ENCODE measurements at places on chromosomes 4 and X.

- no peak for DNase-seq
Measured at GRCh38 chr4:47839259-47839658, 1.4 kb upstream of the CORIN start.

DNA sequence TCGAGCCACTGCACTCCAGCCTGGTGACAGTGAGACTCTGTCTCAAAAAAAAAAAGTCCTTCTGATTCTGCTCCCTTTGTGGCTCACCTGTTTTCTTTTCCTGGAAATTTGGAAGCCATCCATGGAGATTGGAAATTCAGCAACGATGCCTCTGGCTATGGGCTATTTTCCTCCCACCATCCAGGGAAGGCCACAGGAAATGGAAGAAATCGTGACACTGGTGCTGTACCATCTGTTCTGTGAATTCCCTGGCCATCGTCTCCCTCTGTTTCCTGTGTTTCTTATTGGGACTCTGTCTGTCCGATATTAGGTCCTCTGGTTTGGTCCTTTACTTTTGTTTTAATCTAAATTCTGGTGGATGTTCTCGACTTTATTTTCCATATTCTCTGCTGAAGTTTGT lies 29.4 kb upstream of the ADRA2C start:
- no peak for DNase-seq

DNA sequence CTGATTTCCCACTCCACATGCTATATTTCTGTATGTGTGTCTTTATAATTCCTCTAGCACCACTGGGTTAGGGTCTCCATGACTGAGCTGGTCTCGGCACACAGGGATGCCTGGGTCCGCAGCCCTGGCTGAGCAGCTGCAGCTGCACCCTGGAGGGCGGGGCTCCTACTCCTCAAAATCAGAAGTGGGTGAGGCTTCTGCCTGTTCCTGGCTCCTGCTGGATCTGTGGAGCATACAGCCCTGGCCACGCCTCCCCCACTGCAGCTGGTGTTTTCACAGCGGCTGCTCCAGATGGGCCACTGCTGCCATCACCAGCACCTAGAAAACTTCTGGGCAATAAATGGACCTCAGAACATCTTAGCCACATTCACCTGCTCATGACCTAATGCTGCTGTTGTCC lies 30.9 kb downstream of the SPCS3 start:
- DNase-seq = no peak

- no peak for DNase-seq
Measured at GRCh38 chr4:47010347-47010911, 17.0 kb upstream of the GABRA4 start.

DNA sequence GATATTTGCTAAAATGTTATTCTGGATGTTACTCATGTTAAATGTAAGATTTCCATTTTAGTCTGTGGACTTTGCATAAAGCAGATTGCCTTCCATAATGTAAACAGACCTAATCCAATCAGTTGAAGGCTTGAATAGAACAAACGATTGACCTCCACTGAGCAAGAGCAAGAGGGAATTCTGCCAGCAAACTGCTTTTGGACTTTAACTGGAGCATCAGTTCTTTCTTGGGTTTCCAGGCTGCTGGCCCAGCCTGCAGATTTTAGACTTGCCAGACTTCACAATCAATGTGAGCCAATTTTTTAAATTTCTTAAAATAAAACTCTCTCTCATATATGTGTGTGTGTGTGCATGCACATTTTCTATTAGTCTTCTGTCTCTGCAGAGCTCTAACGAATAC lies 1248.8 kb downstream of the ADGRL3 start:
- no peak for DNase-seq

DNA sequence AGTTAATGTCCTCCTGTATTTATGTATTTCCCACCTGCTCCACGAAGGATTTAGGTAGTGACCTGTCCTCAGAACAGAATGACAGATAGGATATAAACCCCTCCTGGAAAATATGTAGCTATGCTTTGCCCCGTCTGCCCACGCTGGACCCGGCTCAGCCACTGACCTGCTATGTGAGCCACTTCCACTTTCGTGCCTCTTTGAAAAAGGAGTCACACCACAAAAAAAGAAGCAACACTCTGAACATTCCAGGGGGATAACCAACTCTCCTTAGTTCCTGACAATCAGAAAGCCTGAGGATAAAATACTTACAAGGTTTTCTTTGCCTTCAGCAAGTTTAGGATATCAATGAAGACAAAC lies 11.1 kb downstream of the ACSL1 start:
- DNase-seq = no peak

- DNase-seq = no peak
Measured at GRCh38 chrX:34884817-34885216, 57.8 kb upstream of the FAM47B start.

DNA sequence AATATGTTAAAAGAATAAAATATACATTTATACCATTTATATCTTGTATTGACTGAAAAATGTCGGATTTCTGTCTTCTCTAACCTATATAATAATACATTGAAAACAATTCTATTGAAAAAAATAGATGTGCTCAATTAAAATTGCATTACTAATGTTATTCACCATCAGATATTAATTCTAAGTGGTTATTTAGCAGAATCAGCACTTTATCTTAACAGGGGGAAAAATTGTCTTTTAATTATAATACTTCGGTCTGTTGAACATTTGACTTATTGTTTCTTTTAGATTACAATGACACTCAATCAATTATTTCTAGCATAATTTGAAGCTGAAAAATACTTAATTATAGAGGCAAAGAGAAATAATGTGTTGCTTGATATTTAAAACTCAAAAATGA lies 220.3 kb downstream of the PABPC4L start:
- DNase-seq = no peak

- no peak for DNase-seq
Measured at GRCh38 chr4:108117418-108118182, 51.1 kb downstream of the LEF1 start.

- DNase-seq = no peak
Measured at GRCh38 chr4:46931981-46932380, 22.9 kb upstream of the COX7B2 start.

DNA sequence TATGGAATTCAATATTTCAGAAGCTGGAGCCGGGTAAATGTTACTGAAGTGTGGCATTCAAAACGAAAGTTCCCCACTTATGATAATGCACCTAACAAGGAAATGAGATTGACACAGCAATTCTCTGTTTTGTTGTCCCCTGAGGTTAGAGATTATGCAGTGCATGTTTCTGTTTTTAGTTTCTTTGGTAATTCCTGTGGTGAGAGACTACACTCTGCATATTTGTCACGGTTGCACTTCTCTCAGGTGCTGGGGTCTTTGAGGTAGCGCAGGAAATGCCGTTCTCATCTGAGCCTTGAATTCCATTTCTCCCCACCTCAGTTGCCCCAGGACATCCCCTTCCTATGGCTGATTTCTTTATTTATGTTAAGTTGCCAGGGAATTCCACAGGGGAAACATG lies 15.3 kb upstream of the BEND4 start:
- no peak for DNase-seq

- no peak for DNase-seq
Measured at GRCh38 chr4:142801966-142802365, 44.1 kb downstream of the INPP4B start.

DNA sequence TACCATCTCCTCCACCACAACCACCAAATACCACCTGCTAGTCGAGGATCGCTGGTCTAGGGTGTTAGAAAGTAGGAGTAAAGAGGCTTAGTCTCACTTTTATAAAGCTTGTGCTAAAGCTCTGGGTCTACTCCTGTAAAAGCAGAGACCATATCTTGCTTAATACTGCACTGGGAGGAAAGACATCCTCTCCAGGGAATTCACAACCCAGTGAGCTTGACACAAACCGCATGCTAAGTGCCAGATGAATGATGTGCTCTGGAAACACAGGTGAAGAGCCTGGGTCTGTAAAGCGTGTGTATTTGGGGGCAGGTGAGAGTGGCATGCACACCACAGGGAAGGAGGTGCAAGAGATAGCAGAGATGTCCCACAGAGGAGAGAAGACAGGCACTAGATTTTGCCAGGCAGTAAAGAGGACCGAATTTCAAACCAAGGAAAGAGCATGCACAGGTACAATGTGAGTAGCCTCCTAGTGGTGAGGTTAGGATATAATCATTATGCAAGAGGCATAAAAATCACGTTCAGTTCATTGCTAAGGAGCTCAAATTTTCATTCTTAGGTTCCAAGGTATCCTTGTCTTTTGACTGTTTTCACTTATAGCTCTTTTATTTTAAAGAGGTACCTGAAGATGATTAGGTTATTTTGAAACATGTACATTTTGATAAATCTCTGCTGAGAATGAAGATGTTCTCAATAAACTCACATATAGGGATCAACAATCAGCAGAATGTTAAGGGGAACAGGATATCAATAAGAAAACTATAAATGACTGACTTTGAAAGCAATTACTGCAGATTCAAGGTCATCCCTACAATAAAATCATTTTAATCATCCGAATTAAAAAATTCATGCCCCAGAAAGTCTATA lies 20.7 kb downstream of the TAPT1 start:
- no peak for DNase-seq

DNA sequence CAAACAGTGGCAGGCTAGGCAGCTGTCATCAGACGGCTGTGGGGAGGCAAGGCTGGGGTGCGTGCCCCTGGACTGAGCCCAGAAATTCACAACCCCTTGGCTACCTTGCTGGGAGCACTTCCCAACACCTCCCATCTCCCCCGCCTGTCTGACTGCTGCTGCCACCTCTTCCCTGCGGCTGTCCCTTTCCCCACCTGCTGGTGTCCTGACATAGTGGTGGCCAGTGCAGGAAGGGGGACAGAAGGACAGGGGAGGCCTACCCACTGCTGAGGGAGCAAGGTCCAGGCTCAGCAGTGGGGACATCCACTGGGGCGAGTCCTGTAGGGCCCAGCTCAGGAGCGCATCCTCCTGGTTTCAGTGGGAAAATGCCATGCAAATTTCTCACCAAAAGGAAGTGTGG lies 3.4 kb downstream of the ABCD1 start:
- no peak for DNase-seq

GRCh38 chr4:44563496-44563895 lies 87.9 kb downstream of the YIPF7 start:
- no peak for DNase-seq

- DNase-seq = no peak
Measured at GRCh38 chr4:168335621-168336020, 17.1 kb upstream of the DDX60 start.

DNA sequence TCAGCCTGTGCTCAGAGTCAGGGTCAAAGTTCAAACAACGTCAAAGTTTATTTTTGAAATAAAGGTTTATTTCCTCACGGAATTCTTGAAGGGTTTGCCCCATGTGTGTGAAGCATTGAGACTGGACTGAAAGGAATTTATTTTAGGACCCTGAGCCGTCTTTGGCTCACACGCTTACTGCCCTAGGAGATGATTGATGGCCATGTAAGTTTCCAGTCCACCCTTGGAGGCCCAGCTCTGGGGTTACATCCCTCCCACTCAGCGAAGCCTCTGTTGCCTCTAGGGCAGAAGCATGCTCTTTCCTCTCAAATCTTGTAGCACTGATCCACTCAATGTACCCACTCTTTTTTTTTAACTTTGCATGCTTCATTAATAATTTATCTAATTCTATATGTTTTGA lies 4.5 kb upstream of the NHSL2 start:
- DNase-seq = no peak

DNA sequence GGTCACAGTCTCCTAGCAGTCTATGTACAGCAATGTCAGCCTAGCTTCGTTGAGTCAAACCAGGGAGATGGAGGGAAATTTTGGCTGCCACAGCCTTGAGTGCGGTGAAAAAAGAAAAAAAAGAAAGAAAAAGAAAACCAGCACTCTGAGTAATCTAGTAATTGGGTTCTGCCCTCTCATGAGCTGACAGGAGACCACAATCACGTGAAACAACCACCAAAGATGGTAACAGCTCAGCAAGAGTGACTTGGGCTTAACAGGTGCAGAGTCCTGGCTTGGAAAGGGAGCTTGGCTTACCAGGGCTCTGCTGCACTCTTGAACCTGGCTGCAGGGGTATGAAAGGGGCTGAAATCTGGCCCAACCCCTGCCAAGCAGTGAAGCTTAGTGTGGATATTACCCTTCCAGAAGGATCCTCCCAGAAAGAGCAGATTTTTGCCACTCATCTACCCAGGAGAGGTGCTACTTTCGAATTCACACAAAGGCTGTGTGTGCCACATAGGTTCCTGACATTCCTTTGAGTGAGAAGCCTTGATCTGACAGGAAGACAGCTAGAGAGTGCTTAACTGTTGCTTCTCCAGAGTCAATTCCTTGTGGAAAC lies 350.3 kb downstream of the PTTG2 start:
- peak; percentile 54 for DNase-seq

- no peak for DNase-seq
Measured at GRCh38 chr4:20944961-20945360, 244.7 kb downstream of the PACRGL start.

GRCh38 chr4:73436674-73437557 lies 895 bp downstream of the AFP start:
- no peak for DNase-seq

- DNase-seq = no peak
Measured at GRCh38 chr4:124530464-124531077, 182.0 kb downstream of the ANKRD50 start.

- DNase-seq = no peak
Measured at GRCh38 chrX:39149761-39150160, 348.5 kb downstream of the MID1IP1 start.

- DNase-seq = no peak
Measured at GRCh38 chr4:48748949-48749596, 31.0 kb downstream of the FRYL start.

- no peak for DNase-seq
Measured at GRCh38 chrX:72676465-72676864, 37.6 kb downstream of the PHKA1 start.

GRCh38 chr4:41148292-41148691 lies 66.0 kb downstream of the APBB2 start:
- DNase-seq = no peak

GRCh38 chr4:164481306-164482091 lies 272.4 kb upstream of the SMIM31 start:
- DNase-seq = no peak

DNA sequence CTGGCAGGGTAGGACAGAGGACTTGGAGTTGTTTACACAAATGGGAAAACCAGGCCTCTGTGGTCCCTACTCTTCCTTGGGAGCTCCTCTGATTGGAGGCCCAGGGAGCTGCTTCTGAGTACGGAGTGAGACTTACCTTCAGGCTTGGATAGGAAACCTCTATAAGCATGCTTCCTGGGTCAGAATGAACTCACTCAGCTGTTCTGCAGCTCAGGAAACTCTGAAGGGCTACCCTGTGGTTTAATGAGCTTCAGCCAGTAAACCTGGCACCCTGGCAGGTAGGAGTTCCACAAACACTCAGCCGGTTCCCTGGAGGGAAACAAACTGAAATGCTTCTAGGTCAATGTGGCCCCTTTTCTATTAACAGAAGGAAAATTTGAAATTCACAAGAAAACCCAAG lies 51.0 kb upstream of the TFDP3 start:
- no peak for DNase-seq

DNA sequence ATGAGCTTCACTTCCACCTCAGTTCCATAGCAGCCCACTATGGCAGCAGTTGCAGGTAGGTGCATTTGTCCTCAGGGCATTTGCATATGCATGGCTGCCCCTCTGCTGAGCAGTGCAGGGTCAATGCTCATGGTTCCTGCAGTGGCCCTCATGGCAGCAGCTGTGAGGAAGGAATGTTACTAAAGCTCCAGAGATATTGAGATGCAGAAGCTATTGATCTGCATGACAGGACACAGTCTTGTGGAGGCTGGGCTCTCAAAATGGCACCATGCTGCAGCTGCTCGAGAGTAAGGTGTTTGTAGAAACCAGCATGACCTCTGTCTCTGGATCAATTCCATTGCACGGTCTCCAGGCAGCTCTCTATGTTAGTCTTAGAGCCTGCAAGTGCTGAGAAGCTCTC lies 179.2 kb upstream of the PCDH18 start:
- no peak for DNase-seq
